ENCODE measurements at places on chromosomes 7 and 10. TPM values are rescaled to one million over a fixed set of nuclear protein-coding genes. Genes with fewer than 3 reads are reported as not detected.

- no peak for DNase-seq
Measured at GRCh38 chr7:3309140-3309539, 8.1 kb downstream of the SDK1 start.

GRCh38 chr7:7924303-7924702, 44.3 kb upstream of the GLCCI1 start:
- DNase-seq = no peak

GRCh38 chr10:43899224-43899959, 250.7 kb upstream of the ZNF32 start:
- no peak for DNase-seq

GRCh38 chr10:2674451-2674850, 392.9 kb upstream of the PFKP start:
- no peak for DNase-seq

DNA sequence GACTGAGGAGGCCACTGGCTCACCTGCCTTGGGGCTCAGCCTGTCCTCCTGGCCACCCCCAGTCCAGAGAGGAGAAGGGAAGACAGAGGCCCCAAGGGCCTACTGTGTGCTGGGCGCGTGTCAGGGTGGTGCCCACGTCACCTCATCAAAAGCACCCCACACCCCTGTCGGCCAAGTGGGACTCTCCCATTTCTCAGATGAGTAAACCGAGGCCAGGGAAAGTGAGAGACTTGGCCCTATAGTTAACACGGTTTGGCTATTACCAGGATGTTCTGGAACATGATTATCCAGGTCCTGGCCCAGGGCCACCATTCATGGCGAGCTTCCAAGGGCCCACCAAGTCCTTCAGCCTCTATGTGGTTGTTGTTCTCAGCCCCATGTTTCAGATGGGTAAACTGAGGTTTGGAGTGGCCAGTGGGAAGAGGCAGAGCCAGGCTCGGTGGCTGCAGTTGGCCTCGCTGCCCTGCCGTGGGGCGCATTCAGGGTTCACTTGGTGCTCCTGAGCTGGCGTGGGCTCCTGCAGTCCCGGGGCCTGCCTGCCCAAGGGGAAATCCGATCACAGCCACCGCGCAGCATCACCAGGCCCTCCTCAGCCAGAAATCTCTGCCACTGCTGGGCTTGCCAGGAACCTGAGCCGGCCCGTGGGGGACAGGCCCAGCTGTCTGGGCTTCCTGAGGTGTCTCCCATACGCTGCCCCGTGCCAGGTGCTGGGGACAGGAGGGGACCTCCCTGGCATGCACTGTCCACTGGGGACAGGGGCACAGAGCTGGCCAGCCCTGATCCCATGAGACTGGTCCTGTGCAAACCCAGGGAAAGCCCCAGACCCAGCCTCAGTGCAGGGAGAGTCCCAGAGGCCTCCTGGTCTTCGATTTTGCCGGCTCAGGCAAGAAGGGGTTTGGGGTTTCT, 117.7 kb upstream of the TNRC18 start:
- DNase-seq = no peak

- peak; percentile 56 for DNase-seq
Measured at GRCh38 chr7:31134246-31135188, 82.4 kb downstream of the ADCYAP1R1 start.

SAMD9L gene
- total RNA-seq = not detected

CCDC7 gene
- total RNA-seq = 0.74 TPM

UPK3B gene
- total RNA-seq = 20.6 TPM

Data from H1 (cell line).